ENCODE measurements at places on chromosomes 3 and 15.

GRCh38 chr3:25259871-25260270 lies 168.2 kb upstream of the RARB start:
- no peak for DNase-seq

DNA sequence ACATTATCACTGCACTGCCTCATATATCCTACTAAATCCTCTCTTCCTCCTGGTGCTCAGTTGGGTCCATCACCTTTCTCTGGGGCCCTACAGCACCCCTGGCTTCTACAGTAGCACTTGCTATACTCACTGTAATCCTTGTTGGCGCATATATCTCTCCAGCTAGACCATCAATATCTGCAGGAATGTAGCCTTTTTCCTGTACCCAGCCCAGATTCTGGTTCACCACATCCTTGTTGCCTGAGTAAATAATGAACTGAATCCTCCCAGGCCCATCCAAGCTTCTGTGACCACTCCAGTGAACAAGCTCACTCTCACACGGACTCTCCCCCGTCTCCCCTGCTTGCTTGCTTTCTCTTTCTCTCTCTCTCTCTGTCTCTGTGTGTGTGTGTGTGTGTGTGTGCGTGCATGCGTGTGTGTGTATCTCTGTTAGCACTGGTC lies 62.5 kb upstream of the LIPC start:
- no peak for DNase-seq

DNA sequence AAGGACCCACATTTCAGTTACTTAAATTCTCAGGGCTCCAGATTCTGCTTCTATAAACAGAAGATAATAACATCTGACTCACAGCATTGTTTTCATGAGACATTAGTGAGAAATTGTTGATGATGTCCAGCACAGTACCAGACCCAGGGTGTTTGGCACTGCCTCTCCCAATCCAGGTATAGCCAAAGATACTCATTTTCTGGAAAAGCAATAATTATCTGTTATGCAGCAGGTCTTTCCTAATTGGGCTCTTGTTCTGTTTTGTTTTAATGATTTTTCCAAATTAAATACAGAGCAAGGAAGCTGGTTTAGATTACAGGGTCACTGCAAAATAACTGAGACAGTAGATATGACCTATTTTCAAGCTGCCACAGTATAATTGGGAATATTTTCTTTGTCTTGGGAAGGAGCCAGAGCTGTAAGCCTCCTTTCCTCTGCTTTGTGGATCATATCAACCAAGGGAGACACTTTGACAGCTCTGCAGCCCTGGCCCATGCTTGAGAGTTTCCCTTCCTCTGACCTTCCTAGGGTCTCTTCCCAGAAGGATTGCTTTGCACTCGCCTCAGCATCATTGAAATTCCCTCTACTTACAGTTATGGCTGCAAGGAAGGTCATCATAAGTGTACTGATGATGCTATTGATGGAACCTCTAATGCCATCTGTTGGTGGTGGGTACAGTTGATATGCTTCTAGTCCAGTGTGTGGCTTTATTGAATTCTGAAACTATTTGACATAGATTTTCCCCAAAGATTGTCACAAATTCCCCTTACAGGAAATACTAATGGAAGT lies 522.4 kb upstream of the ADAMTS9 start:
- DNase-seq = no peak

GRCh38 chr3:8563597-8563996 lies 62.0 kb downstream of the LMCD1 start:
- no peak for DNase-seq

DNA sequence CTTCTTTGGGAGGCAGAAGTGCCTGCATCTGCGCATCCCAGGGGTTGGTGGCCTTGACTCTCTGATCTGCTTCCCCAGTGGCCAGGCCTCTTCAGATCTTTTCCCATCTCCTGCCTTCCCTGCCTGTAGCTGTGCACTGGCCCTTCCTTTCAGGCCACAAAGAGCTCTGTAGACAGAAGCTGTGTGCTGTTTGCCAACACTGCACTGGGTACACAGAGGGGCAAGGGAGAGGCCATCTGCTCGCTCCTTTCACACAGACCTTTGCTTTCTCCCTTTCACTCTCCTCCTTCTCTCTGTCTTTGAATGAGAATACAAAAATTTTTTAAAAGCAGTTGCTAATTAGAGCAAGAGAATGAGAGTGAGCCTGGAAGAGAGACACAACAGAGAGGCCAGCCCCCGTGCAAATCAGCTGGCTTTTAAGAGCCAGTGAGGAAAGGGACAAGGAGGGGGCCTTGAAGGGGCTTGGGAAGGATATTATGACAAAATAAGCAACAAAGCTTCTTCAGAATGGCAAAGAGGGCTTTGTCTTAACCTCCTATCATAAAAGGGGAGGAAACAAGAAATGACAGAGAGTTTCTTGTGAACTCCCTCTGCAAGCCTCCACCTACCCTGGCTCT lies 170.9 kb downstream of the EPHB1 start:
- no peak for DNase-seq

GRCh38 chr3:100796556-100796955 lies 87.3 kb downstream of the TFG start:
- no peak for DNase-seq

- DNase-seq = no peak
Observed at GRCh38 chr3:146387566-146387965, 81.8 kb downstream of the PLSCR2 start.

GRCh38 chr3:53956586-53956985 lies 64.9 kb upstream of the SELENOK start:
- no peak for DNase-seq

GRCh38 chr3:184907681-184908649 lies 96.0 kb downstream of the VPS8 start:
- DNase-seq = no peak

- no peak for DNase-seq
Observed at GRCh38 chr3:171876680-171877147, 33.6 kb downstream of the TMEM212 start.

DNA sequence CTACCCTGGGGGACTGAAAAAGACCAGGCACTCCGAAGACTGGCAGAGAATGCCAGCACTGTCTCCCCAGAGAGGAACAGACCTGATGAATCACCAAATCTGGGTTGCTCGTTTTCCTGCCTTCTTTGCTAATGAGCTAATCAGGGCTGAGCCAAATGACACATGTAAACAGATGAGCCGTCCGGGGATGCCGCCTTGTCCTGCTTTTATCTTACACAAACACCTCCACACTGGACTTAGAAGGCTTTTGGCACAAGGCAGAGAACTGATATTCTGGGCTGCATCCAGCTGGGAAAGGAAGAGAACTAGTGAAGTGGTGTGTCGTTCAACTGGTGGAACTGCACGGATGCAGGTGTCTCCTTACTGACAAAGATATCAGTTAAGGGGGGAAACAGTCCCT lies 88.1 kb downstream of the MECOM start:
- no peak for DNase-seq

- DNase-seq = no peak
Observed at GRCh38 chr15:29925227-29926082, 103.2 kb upstream of the TJP1 start.

DNA sequence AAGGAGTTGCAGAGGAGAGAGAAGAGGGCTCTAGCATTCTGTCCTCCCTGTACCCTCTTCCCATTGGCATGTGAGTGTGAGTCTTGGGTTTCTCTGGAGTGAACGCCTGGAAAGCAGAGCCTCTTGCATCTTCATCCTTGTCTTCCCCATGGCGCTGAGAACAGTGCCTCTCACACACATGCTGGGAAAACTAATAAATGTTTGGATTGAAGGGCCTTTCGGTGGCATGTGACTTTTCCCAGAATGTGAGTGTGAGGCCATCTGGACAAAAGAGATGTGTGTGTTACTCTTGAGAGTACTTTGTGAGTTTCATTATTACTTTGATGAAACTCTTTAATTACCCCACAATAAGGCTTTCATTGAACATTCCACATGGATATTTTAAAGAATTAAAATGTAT lies 122.3 kb downstream of the MITF start:
- no peak for DNase-seq

DNA sequence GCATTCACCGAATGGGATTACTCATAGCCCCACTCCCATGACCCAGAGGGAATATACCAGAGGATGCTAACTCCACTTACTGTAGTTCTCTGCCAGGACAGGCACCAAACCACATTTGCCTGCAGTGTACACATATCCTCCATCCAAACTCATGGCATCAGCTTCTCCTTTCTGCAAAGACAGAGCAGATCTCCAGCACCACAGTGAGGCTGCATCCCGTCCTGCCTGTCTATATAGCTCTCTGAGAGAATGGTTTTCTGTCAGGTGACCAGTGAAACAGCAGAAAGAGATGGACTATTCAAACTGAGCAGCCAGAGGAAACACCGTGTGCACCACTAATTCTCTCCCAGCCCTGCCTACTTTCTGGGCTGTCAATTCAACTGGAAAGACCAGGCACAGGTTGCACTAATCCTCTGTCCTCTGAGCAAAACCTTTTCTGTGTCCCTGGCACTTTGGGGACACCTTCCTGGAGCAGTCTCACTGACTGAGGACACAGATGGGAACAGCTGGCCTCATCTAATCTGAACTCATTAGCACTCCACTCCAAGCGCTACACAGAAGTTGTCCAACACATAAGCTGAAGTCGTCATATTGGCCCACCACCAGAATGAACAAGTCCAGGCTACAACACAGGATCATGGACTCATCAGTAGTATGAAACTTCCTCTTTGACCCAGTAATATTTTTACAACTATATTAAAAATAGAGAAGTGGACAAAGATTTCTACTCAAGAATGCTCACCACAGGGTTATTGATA lies 17.3 kb downstream of the LTF start:
- no peak for DNase-seq

- DNase-seq = peak; percentile 34
Observed at GRCh38 chr3:72336821-72337479, 511.3 kb downstream of the SHQ1 start.

DNA sequence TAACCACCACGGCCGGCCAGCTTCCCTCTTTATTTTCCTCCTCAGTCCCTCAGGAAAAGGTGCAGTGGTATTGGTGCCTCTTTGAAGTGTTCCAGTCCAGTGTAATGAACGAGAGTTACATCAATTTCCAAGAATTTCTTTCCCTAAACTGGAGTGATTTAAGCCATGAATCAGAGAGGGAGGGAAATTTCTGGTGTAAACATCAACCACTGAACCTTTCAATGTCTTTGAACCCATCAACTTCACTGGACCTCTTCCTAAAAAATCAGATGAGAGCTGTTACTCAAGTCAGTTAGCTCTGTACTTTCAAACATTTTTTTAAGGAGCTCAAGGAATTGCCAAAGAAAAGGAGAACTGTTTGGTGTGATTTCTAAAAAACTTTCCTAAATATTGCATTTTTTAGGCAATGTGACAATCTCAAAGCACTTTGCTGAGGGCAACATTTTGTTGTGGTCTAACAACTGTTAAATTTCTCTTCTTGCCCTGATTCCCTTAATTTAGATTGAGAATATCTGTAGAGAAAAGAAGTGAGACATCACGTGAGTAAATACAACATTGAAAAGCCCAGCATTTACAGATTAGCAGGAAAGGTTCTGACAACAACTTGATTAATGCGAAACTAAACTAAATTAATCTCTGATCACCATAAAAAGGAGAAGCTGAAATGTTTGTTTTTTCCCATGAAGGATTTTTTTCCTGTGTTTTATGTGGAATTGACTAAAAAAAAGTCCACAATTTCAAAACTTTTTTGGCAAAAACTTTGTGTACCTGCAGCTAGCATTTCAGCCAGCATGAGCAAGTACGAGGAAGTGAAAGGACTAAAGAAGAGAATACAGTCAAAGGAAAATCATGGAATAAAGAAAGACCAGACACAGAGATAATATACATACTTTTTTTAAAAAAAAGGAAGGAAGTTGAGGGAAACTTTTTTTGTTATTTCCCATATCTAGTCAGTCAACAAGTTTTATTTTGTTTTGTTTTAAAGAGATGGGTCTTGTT lies 9.1 kb upstream of the DAZL start:
- DNase-seq = no peak

DNA sequence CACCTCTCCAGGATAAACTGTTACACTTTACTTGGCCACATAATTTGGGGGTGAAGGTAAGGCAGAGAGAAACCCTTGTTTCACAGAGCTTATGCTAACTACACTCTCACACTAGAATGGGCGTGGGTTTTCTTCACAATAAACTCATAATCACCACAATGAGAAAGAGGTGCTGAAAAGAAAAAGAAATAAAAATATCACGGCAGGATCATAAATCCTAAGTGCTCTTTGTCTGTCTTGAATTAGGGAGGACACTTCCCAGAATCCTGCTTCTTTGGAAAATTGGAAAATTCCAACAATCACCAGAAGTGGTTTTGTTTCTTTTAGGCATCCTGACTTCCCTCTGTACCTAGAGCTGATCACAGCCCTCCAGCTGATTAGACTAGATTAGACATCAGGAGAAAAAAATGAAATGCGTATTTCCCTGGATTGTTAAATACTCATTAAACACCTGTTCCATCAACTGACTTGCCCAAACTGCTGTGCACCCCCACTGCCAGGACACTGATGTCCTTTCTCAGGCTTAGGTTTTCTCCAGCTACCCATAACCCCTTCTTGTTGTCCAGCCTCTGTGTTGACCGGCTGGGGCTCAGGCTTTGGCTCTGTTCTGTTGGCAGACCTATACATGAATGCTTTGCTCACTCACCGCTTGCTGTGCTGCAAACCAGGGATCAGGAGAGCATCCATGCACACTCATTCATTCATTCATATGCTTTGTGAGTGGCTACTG lies 41.6 kb upstream of the ACKR4 start:
- DNase-seq = no peak

GRCh38 chr3:104892044-104892443 lies 474.7 kb upstream of the ALCAM start:
- DNase-seq = no peak

DNA sequence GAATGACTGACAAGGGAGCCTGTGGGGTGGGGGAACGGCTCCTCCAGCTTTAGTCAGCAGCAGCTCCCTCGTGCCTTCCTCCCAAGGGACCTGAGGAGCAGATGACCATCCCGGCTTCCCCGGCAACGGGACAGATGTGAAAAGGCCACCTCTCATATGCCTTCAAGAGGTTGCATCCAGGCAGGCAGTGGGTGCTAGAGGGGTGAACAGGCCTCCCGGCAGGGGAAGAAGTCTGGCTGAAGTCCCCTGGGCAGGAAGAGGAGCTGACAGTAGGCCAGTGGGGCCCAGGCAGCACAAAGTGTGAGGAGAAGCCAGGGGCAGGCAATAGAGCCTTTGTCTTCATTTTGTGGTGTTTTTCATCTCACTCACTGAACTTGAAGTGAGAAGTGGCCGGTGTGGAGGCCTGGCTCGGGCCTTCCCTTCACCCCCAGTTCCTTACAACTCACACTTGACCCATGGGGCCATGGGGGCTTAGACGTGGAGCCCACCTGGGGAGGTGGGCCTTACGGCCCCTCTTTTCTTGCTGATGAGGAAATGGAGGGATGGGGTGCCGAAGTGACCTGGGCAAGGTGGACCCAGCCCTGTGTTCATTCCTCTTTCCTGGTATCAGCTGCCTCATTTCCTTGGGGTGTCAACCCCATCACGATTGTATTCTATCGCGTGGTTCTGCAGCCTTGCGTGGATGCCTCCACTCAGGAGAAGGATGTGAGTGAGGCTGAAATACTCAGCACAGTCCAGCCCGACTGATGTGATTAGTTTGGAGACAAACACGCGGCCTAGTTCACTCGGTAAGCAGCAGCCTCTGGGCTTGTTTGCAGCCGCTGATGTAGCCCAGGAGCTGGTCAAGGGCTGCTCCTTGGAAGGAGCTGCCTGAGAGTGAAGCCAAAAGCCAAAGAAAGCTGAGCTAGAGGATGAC lies 115.5 kb upstream of the ALDH1A3 start:
- DNase-seq = no peak

- no peak for DNase-seq
Observed at GRCh38 chr3:197168063-197168462, 130.3 kb downstream of the DLG1 start.
